ENCODE measurements at places on chromosomes 2 and 18. TPM values are rescaled to one million over a fixed set of nuclear protein-coding genes. Genes with fewer than 3 reads are reported as not detected.

- DNase-seq = no peak
Observed at GRCh38 chr18:62715759-62716615, 646 bp downstream of the PHLPP1 start.

DNA sequence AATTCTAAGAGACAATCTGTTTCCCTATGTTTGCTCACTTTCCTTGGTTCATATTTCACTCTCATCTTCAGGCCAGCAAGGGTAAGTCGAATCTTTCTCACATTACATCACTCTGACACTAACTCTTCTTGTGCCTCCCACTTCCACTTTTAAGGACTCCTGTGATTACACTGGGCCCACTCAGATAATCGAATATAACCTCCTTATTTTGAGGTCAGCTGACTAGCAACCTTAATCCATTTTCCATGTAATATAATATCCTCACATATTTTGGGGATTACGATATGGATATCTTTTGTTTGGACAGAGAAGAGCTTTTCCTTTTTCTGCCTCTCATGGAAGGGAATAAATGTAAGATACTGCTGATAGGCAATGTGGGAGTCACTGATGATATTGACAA is 2015.7 kb upstream of the LRRTM1 start:
- DNase-seq = no peak

GRCh38 chr2:195202163-195202845 is 454.7 kb upstream of the SLC39A10 start:
- DNase-seq = no peak

GRCh38 chr2:216017365-216017764 is 4.0 kb upstream of the MREG start:
- DNase-seq = no peak

GRCh38 chr2:178271629-178272333 is 77.5 kb downstream of the OSBPL6 start:
- no peak for DNase-seq

DNA sequence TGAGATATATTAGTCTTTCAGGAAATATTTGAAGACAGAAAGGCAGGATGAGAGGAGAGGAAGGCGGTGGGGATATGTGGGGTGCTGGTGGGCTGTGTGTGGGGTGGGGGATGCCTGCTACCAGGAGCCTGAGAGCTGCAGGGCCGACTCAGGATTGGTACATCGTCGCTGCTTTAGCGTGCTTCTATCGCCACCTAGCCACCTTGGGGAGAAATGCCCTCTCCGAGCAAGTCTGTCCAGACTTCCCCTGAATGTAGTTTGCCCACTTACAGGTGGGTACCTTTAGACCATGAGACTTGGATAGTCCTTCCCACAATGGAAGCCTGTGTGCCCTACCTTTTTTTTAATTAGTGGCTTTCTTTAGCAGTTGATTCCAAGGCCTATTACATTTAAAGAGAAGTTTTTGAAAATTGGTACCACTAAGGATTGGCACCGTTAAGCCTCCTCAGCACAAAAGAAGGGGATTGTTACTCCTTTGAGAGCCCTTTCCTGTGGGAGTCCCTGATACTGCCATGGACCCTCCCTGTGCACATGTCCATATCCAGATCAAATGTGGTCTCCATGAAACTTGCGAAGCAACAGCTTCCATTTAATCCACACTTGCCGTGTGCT is 114.1 kb upstream of the NDUFV2 start:
- no peak for DNase-seq

DNA sequence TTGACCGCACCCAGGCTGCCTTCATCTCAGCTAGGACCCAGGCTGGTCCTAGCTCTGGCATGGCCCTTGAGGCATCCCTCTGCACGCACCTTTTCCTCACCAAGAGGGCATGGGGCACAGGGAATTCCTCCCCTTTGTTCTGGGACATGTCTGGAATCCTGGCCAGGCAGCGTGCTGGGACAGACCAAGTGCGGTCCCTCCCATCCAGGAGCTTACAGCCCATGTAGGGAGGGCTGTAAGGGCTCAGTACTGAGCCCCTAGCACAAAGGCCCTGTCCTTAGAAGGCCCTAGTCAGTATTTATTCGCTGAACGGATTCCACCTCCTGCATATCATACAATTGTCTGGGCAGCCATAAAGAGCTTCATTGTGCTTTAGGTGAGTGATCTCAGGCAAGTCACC is 3.0 kb downstream of the TMEM37 start:
- DNase-seq = no peak

DNA sequence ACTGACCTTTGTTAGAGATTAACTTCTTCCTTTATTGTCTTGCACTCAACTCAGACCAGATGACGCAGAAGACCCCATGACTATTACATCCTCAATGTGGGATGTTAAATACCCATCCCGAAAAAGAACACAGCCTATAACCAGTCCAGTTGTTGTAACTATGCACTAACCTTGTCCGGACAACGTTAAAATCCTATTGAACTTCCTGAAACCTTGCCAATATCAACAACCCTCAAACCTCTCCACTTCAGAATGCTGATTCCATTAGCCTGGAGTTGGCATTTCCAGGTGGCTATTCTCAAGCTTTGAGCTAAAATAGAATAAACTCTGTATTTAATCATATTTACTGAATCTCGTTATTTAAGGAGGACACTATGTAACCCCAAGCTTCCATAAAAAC is 13.6 kb downstream of the NMS start:
- DNase-seq = no peak

DNA sequence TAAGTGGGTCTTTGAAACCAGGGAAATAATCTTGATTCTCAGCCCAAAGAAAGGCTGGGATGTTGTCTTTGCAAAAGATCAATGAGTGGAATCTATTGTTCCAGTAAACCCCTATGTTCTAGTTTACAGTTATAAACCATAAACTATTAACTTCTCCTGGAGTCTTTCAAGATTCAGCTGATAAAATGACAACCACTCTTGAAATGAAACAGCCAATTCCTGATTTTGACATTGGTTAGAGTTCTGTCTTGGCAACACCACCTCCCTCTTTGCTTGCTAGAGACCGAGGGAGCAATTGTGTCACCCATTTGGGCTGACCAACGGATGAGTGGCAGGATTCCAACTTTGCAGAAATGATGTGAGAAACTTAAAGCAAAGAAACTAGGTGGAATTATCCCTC is 746.9 kb downstream of the SLC4A3 start:
- DNase-seq = no peak

DNA sequence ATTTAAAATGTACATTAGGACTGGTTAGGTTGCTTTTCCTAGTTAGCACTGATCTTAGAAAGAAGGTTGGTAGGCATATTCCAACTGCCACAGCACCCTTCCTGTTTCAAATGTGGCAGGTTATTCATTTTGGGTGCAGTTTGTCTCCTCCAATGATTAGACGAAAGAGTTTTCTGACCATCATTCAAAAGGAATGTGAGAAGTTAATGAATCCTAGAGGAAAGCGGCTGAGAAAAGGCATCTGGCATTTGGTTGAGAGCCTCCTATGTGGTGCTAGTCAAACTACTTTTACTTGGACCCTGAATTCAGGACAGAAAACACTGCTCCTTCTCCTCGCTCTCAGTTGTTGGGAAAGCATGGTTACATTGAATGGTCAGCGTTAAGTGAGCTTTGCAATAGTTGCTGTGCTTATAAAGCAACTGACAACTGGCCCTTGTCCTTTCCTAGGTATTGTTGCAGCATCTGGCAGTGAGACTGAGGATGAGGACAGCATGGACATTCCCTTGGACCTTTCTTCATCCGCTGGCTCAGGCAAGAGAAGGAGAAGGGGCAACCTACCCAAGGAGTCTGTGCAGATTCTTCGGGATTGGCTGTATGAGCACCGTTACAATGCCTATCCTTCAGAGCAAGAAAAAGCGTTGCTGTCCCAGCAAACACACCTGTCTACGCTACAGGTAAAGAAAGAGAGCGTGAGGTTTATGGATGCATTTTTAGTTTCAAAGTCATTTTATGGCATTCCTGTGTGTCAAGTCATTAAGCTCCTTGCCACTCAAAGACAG is 6.1 kb downstream of the TGIF1 start:
- DNase-seq = no peak

- no peak for DNase-seq
Observed at GRCh38 chr2:237300739-237301138, 113.2 kb downstream of the COL6A3 start.

DNA sequence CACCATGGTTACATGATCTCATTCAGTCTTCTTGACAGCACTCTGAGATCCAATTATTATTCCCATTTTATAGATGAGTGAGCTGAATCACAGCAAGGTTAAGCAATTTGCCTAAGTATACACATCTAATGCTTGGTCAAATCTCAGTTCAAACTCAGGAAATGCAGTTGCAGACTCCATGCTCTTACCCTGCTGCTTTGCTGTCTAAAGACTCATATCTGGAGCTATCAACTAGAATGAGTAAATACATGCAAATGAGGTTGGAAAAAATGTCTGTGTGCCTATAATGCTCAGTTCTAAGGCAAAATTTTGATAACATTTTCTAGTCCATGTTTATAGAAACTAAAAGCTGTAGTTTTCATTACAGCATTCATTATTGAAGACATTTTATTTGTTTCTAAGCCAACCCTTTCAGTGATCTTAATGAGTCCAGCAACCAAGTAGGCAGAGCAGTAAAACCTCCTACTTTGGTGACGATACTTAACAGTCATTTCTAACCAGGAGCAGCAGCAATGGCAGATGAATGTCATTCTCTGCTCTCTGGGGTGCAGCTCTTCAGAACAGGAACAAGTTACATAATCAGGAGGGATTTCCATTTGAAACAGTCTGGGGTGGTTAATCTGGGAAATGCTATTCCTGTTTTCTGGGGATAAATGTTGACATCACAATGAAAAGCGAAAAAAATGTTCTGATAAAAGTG is 396.8 kb upstream of the UBE2E3 start:
- no peak for DNase-seq

- DNase-seq = no peak
Observed at GRCh38 chr2:138365581-138365980, 136.0 kb upstream of the SPOPL start.

GRCh38 chr2:160010361-160011145 is 51.9 kb downstream of the PLA2R1 start:
- DNase-seq = no peak

GRCh38 chr2:190563646-190564045 is 29.1 kb upstream of the NEMP2 start:
- no peak for DNase-seq

- DNase-seq = no peak
Observed at GRCh38 chr18:47381975-47382570, 130.6 kb upstream of the SKOR2 start.

DNA sequence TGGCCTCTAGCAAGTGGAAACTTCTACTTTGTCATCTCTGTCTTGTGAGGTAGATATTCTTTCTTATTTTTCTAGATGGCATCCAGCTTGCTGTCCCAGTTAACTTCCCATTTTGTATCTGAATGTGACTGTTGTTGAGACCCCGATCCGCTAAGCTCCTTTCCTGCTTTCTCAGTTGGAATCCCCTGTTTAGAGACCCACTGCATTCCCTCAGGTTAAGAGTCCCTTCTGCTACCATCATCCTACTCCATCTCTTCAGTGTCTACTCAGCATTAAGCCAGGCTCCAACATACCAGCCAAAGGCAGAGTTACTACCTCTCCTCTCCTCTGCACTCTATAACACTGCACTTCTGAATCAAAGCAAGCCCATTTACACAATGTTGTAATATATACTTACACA is 1300.4 kb upstream of the CHAC2 start:
- no peak for DNase-seq

DNA sequence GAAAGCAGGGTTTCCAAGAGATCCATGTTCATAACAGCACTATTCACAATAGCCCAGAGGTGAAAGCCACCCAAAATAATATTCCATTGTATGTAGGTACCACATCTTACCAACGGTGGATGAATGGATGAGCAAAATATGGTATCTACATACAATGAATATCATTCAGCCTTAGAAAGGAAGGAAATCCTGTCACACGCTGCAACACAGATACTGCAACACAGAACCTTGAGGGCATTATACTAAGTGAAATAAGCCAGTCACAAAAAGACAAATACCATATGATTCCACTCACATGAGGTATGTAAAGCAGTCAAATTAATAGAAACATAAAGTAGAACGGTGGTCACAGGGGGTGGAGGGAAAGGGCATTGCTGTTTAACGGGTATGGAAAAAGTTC is 155.7 kb downstream of the DTNB start:
- DNase-seq = no peak

DNA sequence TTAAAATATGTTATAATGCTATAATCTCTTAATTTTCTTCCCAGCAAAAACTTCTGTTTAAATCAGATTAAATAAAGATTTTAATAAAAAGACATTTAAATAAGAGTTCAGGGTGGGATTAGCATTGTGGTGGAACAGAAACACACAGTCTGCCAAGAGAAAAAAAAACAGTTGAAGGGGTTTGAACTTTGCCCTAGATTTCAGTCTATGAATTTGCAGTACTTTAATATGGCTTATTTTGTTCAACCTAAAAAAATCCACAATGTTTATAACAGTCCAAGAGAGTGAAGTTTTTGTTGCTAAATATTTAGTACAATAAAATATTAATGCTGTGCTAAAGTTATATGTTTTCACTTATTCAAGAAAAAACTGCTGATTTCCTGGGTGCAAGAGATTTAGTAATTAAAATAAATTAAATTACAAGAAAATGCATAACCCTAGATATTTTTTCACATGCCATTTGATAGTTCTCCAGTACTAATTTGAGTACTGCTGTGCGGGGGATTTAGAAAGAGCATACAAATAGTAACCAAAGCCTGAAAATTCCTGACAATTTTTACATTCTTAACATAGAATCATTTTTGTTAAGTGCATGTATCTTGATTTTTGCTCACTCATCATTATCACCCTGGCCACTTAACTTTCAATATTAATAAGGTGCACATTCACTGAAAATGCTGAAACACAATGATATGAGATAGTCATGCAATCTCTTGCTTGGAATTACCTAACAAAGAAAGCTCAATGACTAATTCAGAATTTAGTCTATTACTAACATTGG is 52.6 kb downstream of the SLC40A1 start:
- DNase-seq = no peak

DNA sequence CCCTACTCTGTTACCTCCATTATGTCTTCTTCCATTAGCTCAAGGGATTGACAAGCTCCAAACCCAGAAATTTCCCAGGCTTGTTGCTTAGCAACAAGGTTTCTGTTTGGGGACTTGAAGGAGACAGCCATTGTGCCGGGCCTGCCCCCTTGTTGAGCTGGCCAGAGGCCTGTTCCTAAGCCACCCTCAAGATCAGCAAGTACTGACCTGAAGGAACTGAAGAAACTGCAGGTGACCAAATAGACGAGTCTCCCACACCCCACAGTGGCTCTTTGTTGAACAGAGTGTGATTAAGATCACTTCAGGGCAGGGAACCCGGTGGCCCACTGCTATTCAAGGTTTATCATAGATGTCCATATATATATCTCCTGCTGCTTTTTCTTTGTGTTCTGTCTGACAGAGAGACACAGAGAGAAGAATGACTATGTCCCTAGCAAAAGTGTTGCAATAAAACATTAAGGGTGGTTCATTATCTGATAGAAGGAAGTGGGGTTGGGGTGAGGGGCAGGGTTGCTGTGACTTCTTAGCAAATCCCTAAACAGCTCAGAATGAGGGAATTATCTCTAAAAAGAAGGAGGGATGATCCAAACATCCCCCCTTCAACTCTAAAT is 69.2 kb downstream of the RNF144A start:
- no peak for DNase-seq

Gene CETN1
- polyA plus RNA-seq = not detected

Gene ZSWIM2
- polyA plus RNA-seq = not detected

Gene EFR3B
- polyA plus RNA-seq = 8.2 TPM

Gene ANKMY1
- polyA plus RNA-seq = 17.8 TPM

Gene SERPINB7
- 0.47 TPM for polyA plus RNA-seq

Gene SKOR2
- not detected for polyA plus RNA-seq

Gene B3GNT7
- polyA plus RNA-seq = 3.3 TPM

Measured in left renal pelvis (tissue), 4 donors.